ENCODE measurements at places on chromosomes 11 and 22.

DNA sequence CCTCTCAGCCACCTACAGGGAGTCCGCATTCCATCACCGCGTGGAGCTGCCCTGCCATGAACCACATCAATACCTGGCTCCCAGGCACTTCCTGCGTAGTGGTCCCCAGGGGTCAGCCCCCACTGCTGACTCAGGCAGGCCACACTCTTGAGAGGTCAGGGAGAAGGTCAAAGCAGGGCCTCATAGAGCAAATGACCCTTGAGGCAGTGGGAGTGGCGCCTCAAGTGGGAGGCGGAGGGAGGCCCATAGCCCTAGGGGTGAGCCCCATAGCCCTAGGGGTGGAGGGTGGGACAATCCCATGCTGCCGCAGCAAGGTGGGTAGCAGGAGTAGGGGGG is 5.0 kb downstream of the PRDX5 start:
- no peak for DNase-seq

DNA sequence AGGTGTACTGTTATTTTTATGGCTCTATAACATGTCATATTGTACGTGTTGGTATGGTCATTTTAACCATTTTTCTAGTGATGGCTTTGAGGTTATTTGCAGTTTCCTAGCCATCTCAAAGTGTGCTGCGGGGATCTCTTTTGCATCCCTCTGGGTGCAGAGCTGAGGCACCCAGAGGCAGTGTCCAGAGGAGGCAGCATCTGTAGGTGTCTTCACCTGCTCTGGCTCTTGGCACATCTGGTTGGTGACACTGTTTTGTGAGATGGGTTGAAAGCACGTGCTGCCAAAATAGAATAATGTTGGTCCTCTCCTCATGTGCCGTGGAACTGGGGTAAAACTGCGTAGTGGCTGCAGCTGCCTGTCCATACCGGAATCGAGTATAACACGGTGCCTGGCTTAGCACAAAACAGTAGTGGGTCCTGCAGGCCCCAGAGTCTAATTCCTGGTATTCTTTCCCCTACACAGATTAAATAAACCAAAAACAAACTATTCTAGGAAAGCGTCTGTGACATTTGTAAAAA is 12.9 kb downstream of the NEAT1 start:
- DNase-seq = peak; percentile 25

DNA sequence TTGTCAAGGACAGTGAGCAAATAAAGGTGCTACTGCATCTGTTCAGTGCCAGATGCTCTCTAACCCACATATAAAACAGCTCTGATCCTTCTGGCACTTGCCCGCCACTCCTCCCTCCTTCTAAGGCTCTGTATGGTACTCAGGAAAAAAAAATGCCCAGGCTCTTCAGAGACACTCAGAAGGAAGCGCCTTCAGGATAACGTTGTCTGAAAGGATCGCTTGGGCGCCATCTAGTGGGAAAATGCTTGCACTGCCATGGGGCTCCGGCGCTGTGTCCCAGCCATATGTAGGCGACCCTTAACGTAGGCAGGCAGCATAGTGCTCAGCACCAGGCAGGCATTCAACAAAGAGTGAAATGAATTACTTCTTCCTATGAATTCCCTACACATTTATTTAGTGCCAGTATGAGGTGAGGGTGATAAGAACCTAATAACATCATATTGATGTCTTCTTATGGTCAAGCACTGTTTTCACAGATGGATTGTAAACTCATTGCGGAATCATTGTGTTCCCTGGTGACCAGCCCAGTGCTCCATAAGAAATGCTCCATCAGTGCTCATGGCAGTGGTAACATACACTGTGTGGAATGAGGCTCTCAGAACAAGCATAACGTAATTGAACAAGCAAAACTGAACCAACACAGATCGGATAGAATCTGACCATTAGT is 39.6 kb downstream of the PAMR1 start:
- DNase-seq = peak; percentile 80

- DNase-seq = no peak
These were observed 33.8 kb downstream of the PDGFD start for GRCh38 chr11:104130161-104130560.

GRCh38 chr11:70908223-70908622 is 344.2 kb downstream of the SHANK2 start:
- no peak for DNase-seq

DNA sequence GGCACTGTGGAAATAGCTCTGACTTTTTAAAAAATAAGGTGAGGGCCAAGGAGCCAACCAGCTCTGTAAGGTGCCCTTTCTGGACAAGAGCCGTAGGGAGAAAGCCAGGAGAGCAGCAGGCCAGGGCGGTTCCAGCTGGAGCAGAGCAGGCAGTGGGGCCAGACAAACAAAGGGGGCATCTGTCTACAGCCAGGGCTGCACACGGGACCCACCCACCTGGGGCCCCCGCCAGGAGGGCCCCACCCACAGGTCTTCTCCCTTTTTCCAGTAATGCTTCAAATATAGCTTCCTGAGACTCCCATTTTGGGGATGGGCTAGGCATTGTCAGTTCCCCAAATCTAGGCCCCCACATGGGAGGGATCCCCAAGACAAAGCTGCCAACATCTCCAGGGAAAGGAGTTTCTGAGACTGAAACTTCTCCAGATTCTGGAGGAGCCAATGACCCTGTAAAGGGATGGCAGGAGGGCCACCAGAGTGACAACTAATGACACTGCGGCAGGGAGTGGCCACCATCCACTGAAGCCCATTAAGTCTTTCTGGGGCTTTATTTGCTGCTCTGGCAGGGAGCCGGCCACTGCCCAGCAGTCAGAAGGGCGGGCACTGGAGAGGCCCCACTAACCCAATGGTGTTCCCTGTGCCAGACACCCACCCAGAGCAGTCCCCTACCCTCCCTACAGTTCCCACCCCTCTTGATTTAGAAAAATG is 1.9 kb downstream of the ZFTA start:
- no peak for DNase-seq
